Posterior vena cava (tissue), 2 donors: ENCODE measurements at places on chromosomes 1 and 21.

DNA sequence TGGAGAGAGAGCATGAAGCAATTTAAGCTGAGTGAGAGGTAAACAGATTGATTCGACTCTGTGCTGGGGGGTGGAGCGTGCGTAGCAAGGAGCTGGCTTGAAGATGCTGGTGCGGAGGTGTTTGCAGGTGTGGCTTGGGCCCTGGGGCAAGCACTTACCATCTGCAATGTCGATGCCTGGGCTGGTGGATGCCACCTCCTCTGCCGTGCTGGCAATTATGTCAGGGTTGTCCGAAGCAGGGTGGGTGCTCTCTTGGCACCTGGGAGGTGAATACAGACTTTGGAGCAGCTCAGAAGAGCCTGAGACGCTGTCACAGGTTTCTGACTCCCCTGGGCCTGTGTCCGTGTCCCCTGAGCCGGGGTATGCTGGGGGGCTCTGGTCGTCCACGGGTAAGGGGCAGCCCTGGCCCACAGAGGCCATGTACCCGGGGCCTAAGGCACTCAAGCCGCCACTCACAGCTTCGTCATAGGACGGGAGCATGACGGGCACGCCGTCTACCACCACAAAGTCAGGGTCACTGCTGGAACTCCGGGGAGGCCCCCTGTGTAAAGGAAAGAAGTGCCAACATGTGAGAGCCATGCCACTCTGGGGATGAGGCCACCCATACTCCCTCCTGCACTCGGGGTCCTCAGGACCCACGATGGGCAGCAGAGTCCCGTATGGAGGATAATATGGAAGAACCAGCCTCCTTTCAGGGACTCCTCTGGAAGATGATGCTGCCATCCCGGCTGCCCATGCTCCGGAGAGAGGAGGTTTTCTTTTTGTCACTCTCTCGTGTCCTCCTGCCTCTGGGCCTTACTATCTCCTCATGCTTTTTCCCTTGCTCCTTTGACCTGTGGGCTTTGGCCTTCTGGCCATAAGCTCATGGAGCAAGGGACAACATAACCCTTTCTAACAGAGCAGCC is 80.3 kb upstream of the TLR5 start:
- DNase-seq = no peak

- DNase-seq = no peak
Observed at GRCh38 chr1:21341022-21341421, 50.8 kb upstream of the ECE1 start.

DNA sequence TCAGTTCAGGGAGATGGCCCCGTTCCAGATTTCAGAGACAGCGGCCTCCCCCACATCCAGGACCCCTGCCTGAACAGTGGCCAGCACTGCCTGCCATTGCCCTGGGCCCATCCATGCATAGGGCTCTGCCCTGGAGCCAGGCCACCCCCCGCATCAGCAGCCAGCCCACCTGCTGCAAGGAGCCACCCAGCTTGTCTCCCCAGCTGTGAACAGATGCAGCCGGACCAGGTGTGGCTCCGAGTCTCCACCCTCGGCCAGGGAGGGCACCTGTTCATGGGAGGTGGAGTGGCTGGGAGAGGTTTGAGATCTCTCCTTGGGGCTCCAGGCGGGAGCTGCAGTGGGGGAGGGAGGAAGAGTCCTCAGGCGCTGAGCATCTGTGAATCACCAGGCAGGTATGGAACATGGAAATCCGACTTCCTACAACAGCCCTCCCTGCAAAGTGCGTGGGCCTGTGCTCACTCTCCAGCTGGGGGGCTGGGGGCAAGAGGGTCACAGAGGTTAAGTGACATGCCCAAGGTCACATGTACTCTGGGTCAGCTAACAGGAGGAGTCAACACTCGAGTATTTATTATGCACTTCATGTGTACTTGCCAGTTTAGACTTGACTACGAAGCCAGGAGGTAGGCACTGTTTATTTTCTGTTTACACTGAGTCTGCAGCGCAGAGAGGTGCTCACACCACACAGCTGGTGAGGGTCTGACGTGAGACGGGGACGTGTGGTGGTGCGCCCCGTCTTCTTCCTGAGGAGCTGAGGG is 4.8 kb upstream of the HES5 start:
- DNase-seq = no peak

DNA sequence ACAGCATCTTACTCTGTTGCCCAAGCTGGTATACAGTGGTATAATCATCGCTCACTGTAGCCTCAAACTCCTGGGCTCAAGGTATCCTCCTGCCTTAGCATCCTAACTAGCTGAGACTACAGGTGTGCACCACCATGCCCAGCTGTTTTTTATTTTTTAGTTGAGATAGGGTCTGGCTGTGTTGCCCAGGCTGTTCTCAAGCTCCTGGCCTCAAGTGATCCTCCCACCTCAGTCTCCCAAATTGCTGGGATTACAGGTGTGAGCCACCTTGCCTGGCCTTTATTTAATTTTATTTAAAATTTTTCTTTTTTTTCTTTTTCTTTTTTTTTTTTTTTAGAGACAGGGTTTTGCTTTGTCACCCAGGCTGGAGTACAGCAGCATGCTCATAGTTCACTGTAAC is 9.2 kb downstream of the MAP7D1 start:
- DNase-seq = no peak

DNA sequence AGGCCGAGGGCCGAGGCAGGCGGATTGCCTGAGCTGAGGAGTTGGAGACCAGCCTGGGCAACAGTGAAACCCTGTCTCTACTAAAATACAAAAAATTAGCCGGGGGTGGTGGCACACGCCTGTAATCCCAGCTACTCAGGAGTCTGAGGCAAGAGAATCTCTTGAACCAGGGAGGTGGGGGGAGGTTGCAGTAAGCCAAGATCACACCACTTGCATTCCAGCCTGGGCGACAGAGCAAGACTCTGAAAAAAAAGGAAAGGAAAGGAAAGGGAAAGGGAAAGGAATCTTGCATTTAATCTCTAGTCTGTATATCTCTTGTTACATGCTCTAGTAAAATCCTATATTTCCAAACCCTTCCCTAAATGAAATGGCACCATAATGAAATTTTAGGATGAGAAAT is 328.3 kb upstream of the ADGRL2 start:
- DNase-seq = no peak

GRCh38 chr1:104629589-104629988 is 879.9 kb downstream of the AMY1C start:
- no peak for DNase-seq

- no peak for DNase-seq
Observed at GRCh38 chr21:37548521-37548981, 182.0 kb downstream of the DYRK1A start.

GRCh38 chr1:226566760-226567159 is 18.2 kb downstream of the STUM start:
- no peak for DNase-seq
